ENCODE measurements at places on chromosomes 11 and 22.

- DNase-seq: no peak
Observed at GRCh38 chr11:63534895-63535461, 1.6 kb upstream of the PLAAT4 start.

DNA sequence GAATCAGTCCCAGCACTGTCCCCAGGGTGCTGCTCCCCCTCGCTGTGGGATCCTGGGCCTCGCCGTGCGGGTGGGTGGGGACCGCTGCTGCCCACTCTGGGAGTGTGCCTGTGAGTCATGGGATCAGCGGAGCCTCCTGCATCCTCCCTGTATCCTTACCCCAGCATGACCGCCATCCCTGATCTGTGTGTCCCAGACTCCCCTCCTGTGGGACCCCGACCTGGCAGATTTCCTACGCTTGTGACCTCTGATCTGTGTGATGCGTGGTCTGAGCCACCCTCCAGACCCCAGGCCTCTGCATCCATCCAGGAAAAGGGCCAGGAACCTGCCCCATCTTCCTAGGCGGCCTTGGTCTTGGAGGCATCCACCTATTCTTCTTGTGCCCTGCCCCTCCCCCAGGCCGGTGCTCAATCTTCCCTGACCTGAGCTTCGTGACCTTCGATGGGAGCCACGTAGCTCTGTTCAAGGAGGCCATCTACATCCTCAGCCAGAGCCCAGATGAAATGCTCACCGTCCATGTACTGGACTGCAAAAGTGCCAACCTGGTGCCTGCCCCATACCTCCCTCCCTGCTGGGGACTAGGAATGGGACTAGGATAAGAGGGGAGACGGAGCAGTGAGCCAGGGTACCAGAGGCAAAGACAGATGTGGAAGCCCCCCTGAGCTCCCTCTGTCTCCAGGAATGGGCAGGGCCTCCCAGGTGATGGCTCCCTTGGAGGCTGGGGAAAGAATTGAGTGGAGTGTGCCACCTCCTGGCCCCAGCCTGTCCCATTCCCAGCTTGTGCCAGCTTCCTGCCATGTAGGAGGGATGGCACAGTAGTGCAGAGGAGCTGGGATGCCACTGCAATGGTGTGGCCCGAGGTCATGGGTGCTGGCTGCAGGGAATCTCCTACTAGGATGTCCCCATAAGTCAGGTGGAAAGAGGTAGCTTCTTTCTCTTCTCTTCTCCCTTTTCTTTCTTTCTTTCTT lies 65.4 kb downstream of the OTOG start:
- peak; percentile 8 for DNase-seq

- DNase-seq: no peak
Observed at GRCh38 chr11:44835938-44836337, 109.2 kb downstream of the TSPAN18 start.

GRCh38 chr11:78127403-78127802 lies 12.0 kb downstream of the ALG8 start:
- no peak for DNase-seq

DNA sequence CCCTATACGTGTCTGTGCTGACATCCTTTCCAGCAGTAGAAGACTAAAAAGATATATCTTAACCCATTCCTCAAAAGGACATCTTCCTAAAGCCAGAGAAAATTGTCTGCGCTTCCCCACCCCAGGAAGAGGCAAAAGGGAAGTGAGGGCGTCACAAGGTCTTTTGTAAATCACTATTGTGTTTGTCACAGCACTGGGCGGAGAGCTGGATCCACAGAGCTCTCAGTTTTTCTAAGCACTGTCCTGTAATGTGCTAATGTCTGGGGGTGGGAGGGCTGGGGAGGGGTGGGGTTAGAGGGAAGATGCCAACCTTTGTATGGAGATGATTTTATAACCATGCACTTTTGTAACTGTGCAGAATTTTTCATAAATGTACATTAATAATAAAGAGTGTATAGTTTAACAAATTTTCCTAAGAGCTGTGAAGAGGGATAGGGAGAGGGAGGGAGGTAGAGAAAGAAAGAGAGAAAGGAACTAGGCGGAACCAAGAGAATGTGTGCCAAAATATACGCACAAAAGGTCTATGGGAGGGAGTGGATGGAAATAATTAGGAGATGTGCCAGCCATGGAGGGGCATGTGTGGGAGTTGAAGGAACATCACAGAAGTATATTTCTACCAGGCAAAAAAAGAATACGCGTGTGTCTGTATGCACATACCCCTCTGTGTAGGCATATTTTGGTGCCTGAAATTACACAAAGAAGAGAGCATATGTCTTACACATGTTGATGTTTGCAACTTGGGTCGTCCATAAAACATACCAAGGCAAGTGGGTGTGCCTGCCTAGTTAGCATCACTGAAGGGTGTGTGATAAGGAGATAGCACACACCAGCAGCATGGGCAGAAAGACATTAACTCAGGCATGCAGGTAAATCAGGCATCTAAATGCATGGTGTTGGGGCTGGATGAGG lies 9.8 kb downstream of the LRRC55 start:
- DNase-seq: no peak

GRCh38 chr11:2409611-2410468 lies 9.3 kb downstream of the TSSC4 start:
- DNase-seq: no peak

All from mucosa of gallbladder (tissue), 1 donor.